ENCODE measurements at places on chromosomes 6 and 20.

DNA sequence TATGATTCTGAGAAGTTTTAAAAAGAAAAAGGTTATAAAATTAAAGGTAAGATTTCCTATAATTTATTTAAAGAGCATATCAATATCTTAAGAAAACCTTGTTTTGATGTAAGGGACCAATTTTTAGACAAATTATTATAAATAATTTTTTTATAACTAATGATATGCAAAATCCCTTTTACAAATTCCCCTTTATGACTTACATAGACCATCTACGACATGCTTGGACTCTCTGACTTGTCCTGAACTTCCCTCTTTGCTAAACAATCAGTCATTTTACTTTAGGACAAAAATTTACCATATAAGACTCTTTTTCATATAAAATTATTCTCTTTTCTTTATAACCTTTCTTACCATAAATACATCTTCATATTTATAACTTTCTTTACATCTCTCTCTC, 15.3 kb upstream of the ANGPT4 start:
- DNase-seq, result no peak

DNA sequence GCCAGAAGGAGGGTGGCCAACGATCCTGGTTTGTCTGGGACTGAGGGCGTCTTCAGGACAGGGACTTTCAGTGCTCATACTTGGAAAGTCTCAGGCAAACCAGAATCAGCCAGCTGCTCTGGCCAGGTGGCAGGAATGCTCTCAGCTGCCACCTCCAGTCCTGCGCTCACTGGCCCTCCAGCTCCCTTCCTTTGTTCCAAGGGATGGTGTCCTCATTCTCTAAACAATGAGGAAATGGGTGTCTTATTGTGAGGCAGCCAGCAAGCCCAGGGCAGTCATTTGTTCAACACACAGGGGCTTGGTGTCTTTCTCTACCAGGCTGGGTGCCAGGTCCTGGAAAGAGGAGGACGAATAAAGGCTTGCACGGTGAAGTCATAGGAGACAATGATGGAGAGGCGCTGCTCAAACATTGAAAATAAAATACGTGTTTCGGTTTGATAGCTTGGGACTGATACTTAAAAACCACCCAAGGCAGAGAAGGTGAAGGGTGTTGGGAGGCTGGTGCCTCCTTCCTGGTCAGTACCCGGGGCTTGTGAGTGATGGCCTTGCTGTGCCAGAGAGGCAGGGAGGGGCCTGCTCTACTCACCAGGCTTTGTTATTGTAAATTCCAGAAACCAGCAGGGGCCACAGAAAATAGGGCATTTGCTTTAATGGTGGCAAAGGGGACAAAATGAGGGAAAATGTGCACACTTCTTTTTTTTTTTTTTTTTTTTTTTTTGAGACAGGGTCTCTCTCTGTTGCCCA, 11.3 kb upstream of the TMEM181 start:
- no peak for DNase-seq

- no peak for DNase-seq
Measured at GRCh38 chr6:165417278-165417865, 108.0 kb upstream of the C6orf118 start.

- DNase-seq, result no peak
Measured at GRCh38 chr6:91497770-91498169, 910.9 kb upstream of the MAP3K7 start.

DNA sequence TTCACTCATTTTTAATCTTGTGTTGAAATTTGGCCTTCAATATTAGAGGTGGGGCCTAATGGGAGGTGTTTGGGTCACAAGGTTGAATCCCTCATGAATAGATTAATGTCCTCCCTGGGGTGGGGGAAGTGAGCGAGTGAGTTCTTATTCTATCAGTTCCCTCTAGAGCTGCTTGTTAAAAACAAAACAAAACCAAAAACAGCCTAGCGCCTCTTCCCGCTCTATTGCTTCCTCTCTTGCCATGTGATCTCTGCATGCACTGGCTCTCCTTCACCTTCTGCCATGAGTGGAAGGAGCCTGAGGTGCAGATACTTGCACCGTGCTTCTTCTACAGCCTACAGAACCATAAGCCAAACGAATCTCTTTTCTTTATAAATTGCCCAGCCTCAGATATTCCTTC, 89.6 kb upstream of the SLC35F1 start:
- DNase-seq, result no peak
